ENCODE measurements at places on chromosomes 7 and 10. TPM values are rescaled to one million over a fixed set of nuclear protein-coding genes. Genes with fewer than 3 reads are reported as not detected.

- DNase-seq, result no peak
Observed at GRCh38 chr7:45494885-45495284, 79.3 kb upstream of the ADCY1 start.

The HMX2 gene
- not detected for total RNA-seq

- no peak for DNase-seq
Observed at GRCh38 chr7:36986948-36987724, 262.8 kb upstream of the AOAH start.

GRCh38 chr10:103197174-103197573 is 4.1 kb upstream of the NT5C2 start:
- DNase-seq, result no peak

DNA sequence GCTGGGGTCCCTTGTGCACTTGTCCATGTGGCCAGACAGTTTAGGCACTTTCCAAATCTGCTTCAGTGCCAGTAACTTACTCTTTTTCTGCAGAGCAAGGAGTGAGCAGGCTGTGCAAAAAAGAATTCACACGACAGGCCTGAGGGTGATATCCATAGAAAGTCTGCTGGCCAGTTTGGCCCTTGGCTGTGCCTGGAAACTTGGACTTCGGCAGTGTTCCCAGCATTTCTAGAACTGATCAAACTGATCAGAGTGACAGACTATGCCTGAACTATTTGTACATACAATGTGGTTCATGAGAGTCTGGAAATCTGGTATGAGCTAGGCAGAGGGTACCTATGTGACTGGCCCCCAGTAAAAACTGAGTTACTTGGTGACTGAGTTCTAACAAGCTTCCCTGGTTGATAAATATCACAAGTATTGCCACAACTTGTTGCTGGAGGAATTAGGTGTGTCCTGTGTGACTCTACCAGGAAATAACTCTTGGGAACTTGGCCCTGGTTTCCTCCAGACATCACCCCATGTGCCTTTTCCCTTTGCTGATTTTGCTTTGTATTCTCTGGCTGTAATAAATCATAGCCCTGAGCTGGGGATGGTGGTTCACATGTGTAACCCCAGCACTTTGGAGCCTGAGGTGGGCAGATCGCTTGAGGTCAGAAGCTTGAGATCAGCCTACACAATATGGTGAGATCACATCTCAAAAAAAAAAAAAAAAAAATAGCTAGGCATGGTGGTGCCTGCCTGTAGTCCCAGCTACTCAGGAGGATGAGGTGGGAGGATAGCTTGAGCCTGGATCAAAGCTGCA is 3.3 kb upstream of the DENND10 start:
- DNase-seq, result no peak

The EEPD1 gene
- 2.3 TPM for total RNA-seq

The RELN gene
- total RNA-seq, result 0.68 TPM

The ZCWPW1 gene
- 0.97 TPM for total RNA-seq

DNA sequence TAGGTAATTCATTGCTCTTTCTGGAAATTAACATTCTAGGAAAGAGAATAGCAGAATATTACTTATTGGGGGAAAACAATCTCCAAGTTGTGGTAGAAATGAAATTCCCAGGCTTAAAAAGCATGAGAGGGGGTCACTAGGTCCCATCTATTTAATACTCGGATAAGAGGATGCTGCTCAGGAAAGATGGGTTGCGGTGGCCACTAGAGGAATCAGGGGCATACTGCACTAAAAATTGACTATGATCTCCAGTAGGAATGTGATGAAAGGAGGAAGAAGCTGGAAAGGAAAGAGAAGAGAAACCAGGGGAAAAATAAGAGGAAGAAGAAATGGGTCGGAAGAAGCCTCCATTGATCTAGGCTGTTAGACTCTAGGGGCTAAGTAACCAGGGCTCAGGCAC is 192.8 kb downstream of the GPAM start:
- no peak for DNase-seq

The AKR1D1 gene
- total RNA-seq, result not detected

GRCh38 chr7:148442933-148443332 is 147.6 kb upstream of the C7orf33 start:
- DNase-seq, result no peak

DNA sequence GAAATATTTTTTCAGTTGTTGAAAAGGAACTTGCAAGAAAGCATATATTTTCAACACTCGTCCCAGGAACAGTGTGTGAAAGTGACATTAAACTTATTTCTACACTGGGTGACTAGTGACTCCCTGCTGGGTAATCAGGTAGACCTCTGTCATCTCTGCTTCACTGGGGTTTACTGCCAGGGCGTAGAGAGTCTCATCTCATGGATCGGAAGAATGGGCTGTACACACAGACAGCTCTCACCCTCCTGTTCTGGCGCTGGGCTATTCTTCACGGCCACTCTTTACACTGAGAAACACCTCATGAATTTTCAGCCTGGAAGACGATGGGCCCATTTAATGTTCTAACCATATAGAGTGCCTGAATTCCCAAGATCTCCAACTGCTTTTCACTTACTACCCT is 36.4 kb downstream of the NRP1 start:
- no peak for DNase-seq

DNA sequence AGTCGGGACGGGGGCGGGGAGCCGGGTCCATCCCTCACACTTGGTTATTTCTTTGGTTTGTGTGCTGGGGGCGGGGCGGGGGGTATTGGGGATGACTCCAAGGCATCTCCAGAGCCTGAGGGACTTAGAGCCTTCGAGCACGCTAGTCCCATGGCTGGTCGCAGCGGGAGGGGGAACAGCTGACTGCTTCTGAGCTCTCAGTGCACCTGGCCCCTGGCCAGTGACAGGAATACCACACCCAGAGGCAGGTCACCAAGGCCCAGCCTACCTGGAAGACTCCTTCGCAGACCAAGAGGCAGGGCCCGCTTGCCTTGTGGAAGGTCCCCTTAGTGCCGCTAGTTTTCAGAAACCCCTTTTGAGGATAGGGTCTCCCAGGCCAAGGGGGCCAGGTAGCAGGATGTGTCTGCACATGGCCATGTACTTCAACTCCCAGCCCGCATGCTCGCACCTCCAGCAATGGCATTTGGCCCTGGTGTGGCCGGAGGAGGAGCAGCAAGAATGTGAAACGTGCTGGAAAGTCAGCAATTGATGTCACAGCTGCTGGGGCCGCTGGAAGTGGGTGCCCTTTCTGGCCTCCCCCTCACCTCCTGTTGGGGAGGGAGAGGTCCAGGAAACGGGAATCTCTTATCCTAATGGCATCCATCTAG is 40.3 kb downstream of the AGAP3 start:
- DNase-seq, result no peak

The MMRN2 gene
- 14.8 TPM for total RNA-seq

- DNase-seq, result no peak
Observed at GRCh38 chr7:94366832-94367231, 27.9 kb upstream of the COL1A2 start.

DNA sequence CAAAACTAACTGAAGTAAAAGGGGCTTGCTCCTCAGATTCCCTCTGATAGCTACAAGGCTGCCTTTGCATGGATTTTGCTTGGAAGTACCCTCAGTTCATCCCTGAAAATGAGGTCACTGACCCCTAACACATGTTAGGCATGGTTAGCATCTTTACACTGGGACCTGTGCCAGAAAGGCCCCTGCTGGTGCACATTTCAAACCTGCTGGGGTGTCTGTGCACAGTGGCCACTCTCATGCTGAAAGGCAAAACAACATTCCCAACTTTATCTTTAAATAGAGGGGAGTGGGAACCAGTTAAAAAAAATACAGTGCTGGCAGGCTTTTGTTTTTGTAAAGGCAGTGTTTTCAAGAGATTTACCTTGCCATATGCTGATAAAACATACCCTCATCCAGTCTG is 99.1 kb downstream of the ANK3 start:
- no peak for DNase-seq

- DNase-seq, result no peak
Observed at GRCh38 chr7:99772565-99772964, 11.4 kb downstream of the CYP3A4 start.

The FXYD4 gene
- not detected for total RNA-seq

The GIMAP8 gene
- total RNA-seq, result 12.2 TPM

The MYOF gene
- 61.1 TPM for total RNA-seq

DNA sequence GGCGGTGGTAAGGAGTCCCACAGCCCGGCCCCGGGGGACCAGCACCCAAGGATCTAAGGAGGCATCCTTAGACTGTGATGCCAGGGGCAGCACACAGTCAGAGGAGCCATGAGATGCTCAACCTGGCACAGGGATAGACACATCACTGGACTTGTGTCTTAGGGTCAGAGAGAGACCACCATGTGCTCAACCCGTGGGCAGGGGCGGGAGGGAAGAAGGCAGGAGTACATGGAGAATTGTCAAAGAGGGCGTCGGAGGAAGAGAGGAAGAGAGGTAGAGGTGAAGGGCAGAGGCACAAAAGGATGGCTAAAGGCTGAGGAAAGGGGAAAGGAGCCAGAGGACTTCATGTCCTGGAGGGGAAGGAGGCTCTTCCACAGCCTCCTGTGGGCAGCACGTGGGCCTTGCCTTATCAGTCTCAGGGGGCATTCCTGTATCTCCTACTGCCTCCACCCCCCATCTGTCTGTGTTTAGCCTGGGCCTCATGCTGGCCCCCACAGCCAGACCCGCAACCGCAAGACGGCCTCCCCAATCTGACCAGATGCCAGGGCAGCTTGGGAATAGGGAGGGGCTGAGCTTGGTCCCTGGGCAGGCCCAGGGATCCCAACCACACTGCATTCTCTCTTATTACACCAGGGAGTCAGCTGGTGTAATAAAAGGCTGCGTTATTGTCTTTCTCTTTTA is 2.2 kb downstream of the ADCY1 start:
- DNase-seq, result no peak

GRCh38 chr7:131945957-131946544 is 389.6 kb upstream of the PODXL start:
- no peak for DNase-seq

DNA sequence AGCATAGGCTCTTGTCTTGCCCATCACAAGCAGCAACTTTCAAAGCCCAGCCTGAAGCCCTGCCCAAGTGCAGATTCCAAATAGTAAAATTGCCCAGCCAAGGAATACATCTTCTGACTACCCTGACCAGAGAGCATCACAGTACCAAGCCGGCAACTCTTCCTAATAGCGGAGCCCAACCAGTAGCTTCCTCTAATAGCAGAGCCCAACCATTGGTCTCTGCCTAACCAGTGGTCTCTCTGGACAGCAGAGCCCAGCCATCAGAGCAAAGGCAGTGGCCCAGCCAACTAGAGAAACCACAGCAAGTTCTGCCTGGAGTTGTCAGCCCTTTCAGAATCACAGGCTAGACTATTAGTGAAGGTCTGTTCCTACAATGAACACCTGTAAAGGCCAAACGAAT is 285.6 kb downstream of the HGF start:
- peak; percentile 1 for DNase-seq

- DNase-seq, result no peak
Observed at GRCh38 chr10:130045091-130045652, 65.5 kb downstream of the C10orf143 start.

- DNase-seq, result no peak
Observed at GRCh38 chr7:16098585-16099179, 322.7 kb downstream of the CRPPA start.

The SP8 gene
- total RNA-seq, result not detected

The SLC26A5 gene
- not detected for total RNA-seq

- DNase-seq, result no peak
Observed at GRCh38 chr7:157941210-157941609, 604.4 kb downstream of the DNAJB6 start.

GRCh38 chr10:70188768-70189167 is 18.5 kb upstream of the SAR1A start:
- DNase-seq, result no peak

DNA sequence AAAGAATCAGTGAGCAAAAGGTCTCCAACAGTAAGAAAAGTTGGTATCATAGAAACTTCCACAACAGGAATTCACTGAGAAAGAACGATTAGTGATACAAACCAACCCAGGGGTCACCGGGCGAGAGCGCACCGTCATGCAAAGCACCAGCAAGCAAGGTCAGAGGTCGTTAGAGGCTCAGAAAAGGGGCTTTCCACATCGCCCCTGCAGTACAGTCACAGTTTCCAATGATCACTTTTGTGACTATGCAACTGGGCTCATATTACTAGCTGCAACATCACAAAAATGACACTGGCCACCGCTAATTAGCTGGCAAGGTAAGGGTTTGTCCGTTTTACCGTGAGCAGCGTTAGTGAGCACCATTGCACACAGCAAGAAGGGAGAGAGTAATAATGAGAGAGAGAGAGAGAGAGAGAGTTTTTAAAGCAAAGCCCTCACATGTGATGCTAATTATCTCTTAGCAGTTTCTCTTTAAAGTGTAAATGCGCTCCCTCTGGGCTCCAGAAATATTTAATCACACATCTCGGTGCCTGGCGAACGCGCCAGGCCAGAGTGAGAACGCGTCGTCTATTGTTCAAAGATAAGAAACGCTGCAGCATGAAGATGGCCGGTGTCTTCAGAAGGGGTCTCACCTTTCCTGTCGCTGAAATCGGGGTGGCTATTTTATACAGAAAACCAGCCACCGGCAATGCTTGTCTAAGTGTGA is 237.5 kb downstream of the DNAJB6 start:
- no peak for DNase-seq

GRCh38 chr7:91633013-91633441 is 247.5 kb downstream of the MTERF1 start:
- no peak for DNase-seq

The PVRIG gene
- 0.26 TPM for total RNA-seq

The COL1A2 gene
- 38.1 TPM for total RNA-seq

The NRCAM gene
- total RNA-seq, result not detected

The ZNF679 gene
- total RNA-seq, result not detected

DNA sequence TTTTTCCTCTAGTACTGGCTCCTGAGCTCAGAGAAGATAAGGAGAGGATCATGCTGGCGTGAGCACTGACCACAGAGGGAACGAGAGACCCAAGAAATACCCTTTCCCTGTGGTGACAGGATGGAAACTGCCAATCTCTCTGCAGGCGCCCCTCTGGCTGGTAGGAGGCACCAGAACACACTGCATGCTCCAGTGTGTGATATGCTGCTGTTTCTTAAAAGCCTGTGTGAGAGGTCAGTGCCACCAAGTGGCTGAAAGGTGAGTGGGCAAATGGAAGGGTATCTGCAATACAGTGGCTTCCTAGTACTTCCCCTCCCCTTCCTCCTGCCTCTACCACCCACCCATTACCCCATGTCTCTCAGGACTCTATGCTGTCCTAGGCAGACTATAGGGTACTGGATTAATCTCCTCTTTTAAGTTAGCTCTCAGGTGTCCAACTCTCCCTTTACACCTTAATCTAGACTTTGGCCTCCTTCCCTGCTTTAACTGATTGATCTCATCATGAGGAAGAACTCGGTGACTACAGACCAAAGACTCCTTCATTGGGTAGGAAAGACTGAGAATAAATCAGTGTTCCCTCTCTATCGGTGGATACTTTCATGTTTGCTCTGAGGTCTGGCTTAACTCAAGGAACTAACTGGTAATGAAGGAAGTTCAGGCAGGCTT is 283.6 kb downstream of the ADRA2A start:
- DNase-seq, result no peak

DNA sequence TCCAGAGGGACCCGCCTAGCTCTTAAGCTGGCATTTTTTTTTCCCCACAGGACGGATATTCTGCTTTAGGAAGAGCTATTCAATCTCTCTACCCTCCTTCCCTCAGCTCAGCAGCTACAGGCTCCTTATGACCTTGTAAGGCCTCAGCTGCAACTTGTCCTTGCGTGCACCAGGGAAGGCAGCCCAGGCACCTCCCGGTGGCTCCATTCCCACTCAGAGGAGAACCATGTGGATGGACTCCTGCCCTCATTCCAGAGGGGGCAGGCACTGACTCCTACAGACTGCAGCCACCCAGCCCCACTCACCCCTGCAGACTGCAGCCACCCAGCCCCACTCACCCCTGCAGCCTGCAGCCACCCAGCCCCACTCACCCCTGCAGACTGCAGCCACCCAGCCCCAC is 73.7 kb downstream of the ITIH5 start:
- DNase-seq, result no peak

The EFCAB10 gene
- total RNA-seq, result not detected

The ASIC3 gene
- not detected for total RNA-seq

The LRGUK gene
- 0.21 TPM for total RNA-seq

Data from esophagus squamous epithelium (tissue), 5 donors.